ENCODE measurements at places on chromosomes 13 and 19.

- DNase-seq = no peak
Measured at GRCh38 chr19:35931874-35932202, 4.3 kb upstream of the LRFN3 start.

GRCh38 chr19:50660088-50660366 is 10.8 kb downstream of the C19orf81 start:
- DNase-seq = no peak

DNA sequence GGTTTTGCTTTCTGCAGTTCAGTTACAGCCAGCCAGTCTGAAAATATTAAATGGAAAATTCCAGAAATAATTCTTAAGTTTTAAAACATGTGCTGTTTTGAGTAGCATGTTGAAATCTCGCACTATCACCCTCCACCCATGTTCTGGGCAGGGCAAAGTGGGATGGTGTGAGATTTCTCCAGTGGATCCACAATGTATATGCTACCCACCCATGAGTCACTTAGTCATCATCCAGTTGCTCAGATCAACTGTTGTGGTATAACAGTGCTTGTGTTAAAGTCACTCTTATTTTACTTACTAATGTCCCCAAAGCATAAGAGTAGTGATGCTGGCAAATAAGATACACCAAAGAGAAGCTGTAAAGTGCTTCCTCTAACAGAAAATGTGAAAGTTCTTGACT is 56.4 kb downstream of the CYSLTR2 start:
- no peak for DNase-seq

GRCh38 chr19:29439688-29440550 is 85.9 kb upstream of the VSTM2B start:
- no peak for DNase-seq

- no peak for DNase-seq
Measured at GRCh38 chr19:49497047-49497788, 984 bp downstream of the RPS11 start.

- no peak for DNase-seq
Measured at GRCh38 chr13:77751513-77752456, 54.3 kb downstream of the SLAIN1 start.

DNA sequence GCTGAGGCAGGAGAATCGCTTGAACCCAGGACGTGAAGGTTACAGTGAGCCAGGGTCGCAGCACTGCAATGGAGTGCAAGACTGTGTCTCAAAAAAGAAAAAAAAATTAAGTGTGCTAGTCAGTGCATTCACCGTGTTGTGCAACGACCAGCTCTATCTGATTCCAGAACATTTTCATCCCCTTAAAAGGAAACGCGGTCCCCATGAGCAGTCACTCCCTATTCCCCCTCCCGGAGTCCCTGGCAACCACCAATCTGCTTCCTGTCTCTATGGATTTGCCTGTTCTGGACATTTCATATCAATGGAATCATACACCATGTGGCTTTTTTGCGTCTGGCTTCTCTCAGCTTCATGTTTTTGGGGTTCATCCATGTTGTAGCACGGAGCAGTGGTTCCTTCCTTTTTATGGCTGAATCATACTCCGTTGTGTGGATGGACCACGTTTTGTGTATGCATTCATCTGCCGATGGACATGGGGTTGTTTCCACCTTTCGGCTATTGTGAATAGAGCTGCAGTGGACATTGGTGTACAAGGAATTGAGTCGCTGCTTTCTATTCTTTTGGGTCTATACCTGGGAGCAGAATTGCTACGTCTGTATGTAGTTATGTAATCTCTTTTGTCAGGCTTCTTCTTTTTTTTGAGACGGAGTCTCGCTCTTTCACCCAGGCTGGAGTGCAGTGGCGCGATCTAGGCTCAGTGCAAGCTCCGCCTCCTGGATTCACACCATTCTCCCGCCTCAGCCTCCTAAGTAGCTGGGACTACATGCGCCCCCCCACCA is 19.8 kb downstream of the MYO9B start:
- no peak for DNase-seq

GRCh38 chr13:111241862-111242261 is 78.6 kb upstream of the TEX29 start:
- no peak for DNase-seq

GRCh38 chr19:31553846-31554215 is 204.6 kb upstream of the TSHZ3 start:
- no peak for DNase-seq

DNA sequence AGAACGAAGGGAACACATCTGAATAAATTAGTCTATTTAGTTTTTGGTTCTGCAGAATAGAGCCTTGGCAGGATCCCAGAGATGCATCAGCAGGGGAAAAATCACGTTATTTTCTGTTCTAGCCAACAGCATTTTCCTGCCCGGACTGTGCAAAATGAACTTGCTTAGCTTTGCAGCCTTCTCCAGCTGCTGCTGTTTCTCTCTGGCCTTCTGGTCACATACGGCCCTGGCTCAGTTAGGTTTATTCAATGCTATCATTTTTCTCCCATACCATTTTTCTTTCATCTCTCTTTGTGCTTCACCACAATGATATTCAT is 110.4 kb upstream of the KL start:
- DNase-seq = no peak

DNA sequence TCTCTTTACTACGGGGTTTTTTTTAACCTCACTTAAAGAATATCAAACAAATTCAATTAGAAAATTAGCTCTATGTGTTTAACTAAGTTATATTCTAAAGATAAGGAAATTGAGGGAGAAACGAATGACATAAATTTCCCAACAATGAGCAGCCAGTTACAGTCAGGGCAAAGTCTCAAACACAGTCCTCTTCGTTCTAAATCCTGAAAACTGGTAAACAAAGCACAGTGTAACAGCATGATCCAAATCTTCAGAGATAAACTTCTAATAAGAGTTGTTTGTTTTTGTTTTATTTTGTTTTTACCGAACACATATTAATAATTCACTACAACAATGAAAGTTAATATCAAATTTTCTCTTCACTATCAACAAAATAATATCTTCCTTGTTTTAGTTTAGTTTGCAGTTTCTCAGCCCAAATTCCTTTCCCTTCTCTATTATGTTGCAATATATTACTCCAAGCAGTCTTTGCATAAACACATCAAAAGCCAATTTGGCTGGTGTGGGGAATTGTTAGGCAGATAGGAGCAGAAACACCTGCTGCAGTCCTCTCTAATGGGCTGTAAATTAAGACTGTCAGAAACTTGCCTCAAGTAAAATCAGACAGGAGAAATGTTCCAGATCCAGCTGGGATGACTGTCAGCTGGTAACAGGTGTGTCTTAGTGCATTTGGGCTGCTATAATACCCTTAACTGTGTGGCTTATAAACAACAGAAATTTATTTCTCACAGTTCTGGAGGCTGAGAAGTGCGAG is 106.5 kb upstream of the SGCG start:
- no peak for DNase-seq

GRCh38 chr13:27112006-27112405 is 59.6 kb downstream of the USP12 start:
- no peak for DNase-seq

DNA sequence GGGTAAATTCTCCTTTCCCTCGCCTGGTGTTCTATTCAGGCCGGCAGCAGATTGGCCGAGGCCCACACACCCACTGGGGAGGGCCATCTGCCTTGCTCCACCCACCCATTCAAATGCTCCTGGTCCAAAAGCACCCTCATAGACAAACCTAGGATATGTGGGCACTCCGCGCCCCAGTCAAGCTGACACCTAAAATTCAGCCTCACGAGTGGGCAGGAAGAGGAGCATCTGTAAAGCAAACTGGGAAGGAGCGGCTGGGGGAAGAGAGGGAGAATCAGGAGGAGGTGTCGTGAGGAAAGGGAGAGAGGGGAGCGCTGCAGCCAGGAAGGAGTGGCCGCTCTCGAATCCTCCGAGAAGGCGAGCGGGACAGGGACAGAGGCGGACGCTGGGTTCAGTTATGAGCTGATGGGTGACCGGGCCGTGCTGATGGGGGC is 136.9 kb downstream of the USP12 start:
- no peak for DNase-seq

All from iPS DF 19.7 (cell line).